Right lung (tissue), 10 donors: ENCODE measurements at places on chromosomes 7 and 10.

DNA sequence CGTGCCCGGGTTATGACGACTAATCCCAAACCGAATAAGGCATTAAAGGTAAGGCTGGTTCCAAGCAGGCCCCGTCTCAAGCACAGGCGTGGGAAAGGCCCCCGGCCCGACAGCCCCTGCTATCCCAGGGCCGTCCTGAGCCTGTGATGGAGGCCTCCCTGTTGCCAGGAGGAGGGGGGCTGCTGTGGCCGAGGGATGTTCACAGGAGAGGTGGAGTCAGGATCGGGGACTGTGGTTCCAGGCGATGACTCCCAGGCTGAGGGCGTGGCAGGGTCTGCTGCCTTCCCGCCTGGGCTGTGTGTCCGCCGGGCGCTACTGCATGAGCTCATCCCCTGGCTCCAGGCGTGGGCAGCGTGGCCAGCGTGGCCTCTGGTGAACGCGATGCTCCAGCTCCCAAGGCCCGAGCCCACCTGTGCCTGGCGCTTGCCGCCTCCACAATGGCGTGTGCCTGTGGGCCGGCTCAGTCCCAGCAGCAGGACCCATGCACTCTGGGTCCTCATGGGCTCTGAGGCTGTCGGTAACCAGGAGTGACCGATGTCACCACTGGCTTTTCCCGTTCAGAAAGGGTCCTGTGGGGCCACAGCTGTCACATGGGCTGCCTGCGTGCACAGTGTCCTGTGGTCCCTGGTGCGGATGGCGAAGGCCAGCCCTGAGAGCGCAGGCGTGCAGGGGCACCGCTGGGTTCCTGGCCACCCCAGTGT is 8.8 kb downstream of the MAFK start:
- DNase-seq = no peak

- no peak for DNase-seq
These were observed 91.4 kb upstream of the PIK3CG start for GRCh38 chr7:106773721-106774120.

GRCh38 chr10:124262234-124262865 is 156.4 kb downstream of the OAT start:
- no peak for DNase-seq

DNA sequence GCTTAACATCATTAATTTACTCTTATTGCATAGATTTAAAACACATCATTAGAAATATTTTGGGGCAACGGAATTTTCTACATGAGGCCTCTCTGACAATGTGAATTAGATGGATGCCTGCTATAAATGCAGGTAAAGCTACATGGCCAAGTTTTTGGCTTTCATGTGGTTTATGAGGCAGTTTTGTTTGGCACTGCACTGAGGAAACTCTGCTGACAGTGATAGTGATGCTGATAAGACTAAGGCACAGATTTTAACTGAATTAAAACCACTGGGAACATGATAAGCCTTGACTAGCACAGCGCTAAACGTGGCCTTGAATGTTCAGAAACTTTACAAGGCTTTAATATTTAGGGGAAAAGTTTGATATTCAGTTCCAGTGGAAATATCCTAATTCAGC is 114.3 kb upstream of the NOBOX start:
- DNase-seq = no peak

DNA sequence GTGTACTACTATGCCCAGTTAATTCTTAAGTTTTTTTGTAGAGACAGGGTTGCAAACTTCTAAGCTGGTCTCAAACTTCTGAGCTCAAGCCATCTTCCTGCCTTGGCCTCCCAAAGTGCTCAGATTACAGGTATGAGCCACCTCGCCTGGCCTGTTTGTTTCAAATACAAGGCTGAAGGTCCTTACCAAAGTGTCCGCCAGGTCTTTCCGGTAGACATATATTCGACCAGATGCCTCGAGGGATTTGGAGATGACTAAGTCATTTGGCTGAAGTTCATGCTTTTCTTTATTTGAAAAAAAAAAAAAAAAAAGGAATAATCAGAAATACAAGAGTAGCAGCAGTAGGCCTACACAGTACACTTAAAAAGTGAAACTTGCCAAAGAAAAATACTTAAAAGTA is 204.5 kb upstream of the CDCA7L start:
- no peak for DNase-seq
